ENCODE measurements at places on chromosomes 7 and 10.

GRCh38 chr10:34495938-34496337 lies 319.2 kb downstream of the PARD3 start:
- DNase-seq = peak; percentile 56

- DNase-seq = no peak
Measured at GRCh38 chr7:1229202-1229947, 3.3 kb upstream of the UNCX start.

- no peak for DNase-seq
Measured at GRCh38 chr10:72333112-72334015, 21.4 kb downstream of the DNAJB12 start.

DNA sequence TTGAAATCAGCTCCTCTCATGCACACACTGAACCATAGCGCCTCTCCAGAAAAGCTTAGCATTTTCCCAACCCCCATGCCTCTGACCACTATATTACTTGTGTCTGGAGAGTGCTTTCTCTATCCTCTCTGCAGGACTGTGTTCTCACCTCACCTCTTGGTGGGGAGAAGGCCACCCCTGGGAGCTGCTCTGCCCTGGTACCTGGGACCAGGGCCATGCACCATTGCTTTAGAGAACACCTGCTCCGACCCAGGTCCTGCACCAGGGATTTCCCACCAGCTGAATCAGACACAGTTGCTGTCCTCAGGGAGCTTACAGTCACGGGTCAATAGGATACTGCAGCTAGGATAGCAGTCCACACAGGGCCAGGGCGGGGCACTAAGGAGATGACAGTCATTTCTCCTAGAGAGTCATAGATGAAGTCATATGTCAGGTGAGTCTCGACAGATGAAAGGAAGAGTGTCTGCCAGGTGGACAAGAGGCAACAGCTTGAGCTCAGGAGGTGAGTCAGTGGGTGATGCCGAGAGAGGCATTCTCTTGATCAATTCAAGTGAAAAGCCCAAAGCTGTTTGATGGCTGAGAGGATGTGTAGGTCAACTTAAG lies 619 bp upstream of the LMTK2 start:
- DNase-seq = peak; percentile 88

GRCh38 chr7:92904244-92905131 lies 68.1 kb upstream of the CDK6 start:
- peak; percentile 99 for DNase-seq

Data from kidney tubule cell (primary cell).